Activated CD4-positive, alpha-beta T cell treated with anti-CD3 and anti-CD28 coated beads, Interleukin-10, Interleukin-2, amounts not matched to agents 100 ng/mL and 50 ng/mL, durations not matched to agents 16 hours and 8 hours (primary cell): ENCODE measurements at places on chromosomes 12 and 14.

GRCh38 chr12:47811581-47812484 is 7.9 kb downstream of the HDAC7 start:
- no peak for DNase-seq

GRCh38 chr12:56979628-56980027 is 22.2 kb upstream of the RDH16 start:
- no peak for DNase-seq

GRCh38 chr12:70813559-70813958 is 107.0 kb downstream of the PTPRR start:
- DNase-seq, result no peak

GRCh38 chr12:3197131-3197818 is 120.1 kb downstream of the TSPAN9 start:
- no peak for DNase-seq

DNA sequence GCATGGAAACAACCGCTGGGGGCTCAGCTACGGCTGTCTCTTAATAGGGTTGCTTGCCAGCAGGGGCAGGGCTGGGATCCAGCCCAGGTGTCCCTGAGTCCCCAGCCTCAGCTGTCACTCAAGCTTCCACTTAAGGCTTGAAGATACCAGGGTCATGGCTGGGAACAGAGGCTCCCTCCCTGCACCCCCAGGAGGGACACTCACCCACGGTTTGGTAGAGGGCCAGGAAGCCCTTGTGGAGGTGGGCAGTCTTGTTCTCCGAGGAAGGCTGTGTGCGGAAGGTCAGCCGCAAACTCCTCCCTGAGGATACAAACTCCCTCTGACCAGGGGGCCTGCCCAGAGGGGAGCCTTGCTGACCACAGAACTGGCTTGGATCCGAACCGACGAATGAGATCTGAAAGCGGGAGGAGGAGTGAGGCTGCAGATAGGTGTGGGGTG is 7.3 kb downstream of the C1RL start:
- DNase-seq, result no peak

DNA sequence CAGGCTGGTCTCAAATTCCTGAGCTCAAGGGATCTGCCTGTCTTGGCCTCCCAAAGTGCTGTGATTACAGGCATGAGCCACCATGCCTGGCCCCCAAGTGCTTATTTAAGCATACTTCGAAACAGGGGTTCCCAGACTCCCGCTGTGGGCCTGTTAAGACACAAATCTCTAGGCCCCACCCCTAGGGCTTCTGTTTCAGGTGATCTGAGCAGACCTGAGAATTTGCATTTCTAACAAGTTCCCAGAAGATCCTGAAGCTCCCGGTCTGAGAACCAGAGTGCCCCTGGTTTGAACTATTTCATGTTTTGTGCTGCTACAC is 25.0 kb downstream of the GCH1 start:
- no peak for DNase-seq

DNA sequence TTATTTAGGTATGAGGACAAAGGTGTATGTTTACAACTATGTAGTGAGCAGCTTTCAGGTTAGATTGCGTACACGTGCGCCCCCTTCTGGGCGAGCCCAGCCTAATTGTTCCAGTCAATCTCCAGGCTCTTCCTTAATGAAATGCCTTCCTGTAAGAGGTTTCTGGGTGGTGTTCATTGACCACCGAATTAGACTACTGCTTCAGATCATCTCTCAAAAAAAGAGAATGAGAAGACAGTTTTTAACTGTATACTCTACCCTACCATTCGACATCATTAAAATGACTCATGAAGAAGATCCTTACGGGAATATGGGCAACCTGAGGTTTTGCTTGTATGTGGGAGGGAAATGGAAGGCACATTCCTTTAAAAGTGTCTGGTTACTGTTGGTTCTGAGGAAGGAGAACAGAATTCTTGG is 2.1 kb downstream of the LUM start:
- peak; percentile 63 for DNase-seq

DNA sequence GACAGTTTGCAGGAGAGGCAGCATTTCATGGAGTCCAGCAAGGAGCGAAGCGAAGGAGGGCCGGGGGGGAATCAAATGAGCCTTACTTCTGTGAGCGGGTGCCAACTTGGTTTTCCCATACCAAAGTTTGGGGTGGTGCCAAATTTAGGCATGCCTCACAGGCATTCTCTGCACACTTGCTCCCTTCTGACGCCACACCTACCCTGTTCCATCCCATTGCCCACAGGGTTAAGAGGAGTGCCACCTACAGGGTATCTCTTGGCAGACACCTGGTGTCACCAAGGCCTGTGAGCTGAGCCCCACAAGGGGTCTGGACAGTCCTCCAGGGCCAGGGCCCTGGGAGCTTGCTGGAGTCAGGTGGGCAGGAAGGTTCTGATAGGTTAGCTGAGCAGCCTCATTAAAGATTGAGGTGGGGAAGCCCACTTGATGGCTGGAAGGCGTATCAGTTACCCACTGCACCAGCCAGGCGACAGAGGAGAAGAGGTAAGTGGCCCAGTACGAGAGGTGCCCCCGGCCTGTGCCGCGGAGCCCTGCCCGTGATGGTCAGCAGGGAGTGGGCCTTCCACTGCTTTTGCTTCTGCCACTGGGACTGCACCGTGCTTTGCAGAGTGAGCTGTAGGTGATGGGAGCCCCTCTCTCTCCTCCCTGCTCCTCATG is 45.2 kb downstream of the DEGS2 start:
- DNase-seq, result no peak

DNA sequence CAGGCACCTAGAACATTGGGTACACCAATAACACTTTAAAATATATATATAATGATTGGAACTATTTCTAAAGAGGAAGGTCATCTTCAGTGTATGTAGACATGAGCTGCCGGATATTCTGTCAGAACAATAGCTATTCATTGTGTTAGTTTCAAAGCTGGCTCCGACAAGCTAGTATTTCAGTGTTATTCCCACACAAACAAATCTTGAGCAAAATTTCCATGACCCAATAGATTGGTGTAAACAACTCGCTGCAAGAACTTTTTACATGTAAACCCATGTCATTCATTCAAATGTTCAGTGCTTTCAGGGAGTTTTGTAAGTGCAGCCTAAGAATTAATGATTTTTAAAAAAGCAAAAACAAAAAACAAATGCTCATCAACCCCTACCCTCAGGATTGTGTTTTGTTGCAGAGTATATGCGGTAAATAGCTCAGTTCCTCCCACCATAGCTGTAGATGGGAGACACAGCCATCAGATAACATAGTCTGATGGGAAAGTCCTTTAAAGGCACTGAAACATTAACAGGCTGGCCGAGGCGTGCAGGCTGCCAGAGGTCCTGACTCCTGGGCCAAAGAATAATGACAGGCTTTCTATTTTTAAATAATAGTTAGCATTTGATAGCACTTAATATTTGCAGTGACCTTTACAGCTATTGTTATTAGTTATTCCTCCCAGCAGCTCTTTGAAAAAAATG is 150.3 kb upstream of the ARHGAP5 start:
- no peak for DNase-seq

GRCh38 chr14:61355892-61356325 is 34.5 kb downstream of the PRKCH start:
- DNase-seq, result peak; percentile 61

DNA sequence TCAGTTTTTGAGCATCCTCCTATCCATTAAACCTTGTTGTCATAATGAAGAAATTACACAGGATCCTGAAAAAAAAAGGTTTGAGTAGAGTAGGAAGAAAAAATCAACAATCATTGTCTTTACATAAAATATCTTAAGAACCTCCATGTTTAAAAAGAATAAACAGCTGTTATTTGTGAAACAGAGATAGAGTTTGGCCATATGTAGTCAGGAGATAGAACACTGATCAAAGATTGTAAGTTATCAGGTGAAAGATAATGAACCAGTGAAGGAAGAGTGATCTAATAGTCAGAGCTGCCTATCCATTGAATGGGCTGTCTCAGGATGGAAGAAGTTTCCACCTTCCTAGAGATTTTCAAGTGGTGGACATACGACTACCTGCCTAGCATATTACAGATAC is 397.1 kb downstream of the SOX5 start:
- no peak for DNase-seq

DNA sequence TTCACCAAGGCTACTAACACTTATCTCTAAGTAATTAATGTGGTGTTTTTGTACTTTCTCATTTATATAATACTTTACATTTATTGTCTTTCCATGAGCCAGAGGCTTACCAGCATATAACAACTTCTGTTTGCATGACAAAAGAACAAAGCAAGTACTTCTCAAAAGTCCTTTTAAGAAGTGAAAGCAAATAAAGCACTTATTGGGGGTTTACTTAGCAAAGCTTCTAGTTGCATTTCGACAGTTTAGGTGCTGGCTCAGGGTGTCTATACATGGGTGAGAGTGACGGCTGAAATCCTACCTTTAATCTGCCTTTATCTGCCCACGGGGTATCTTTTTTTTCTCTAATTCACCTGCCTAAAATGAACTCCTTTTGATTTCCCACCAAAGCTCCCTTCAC is 21.0 kb upstream of the DCN start:
- DNase-seq, result no peak

DNA sequence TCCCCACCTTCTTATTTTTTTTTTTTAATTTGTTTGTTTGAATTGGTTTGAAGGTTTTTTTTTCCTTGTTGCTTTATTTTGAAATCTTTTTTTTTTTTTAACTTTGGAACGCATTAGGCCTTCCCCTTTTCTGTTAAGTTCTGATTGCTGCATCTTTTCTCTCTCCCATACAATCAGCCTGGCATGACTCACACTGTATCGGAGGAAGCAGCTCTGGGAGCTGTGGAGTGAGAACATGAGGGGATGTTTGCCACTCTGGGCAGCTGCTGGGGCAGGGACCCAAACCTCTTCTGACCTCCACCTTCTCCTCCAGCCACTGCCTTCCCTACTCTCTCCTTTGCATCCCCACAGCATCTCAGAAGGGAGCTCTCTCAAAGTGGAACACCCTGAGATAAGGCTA is 160.3 kb upstream of the FKBP4 start:
- no peak for DNase-seq

DNA sequence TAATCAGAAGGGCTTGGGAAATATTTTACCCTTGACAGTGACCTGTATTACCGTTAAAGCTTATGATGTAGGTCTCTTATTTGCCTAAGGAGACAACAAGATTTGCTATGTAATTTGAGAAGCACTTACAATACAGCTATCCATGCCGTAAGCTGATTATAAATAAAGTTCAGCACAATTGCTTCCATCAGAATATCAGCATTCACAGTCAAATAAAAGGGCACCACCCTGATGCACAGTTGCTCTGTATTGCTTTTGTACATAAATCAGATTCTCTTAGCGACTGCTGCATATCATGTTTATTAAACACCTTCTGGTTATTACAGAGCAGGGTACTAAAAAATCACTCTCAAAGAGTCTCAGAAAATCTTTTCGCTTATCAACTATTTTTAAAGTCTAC is 67.3 kb upstream of the VRK1 start:
- DNase-seq, result no peak

- no peak for DNase-seq
Measured at GRCh38 chr12:132490422-132491137, 629 bp downstream of the FBRSL1 start.

- DNase-seq, result no peak
Measured at GRCh38 chr14:61950340-61950739, 188.1 kb downstream of the SNAPC1 start.
